Suprapubic skin (tissue), 4 donors: ENCODE measurements at places on chromosomes 1 and 21. TPM values are rescaled to one million over a fixed set of nuclear protein-coding genes. Genes with fewer than 3 reads are reported as not detected.

- DNase-seq, result no peak
- H3K4me3 ChIP-seq, result no peak overlapping the region
- H3K27ac ChIP-seq, result no peak overlapping the region
- H3K27me3 ChIP-seq, result no peaks in the 10 kb centered on the region
Measured at GRCh38 chr1:100361511-100362089, 9.3 kb downstream of the CDC14A start.

The TMEM240 gene
- total RNA-seq, result 1.1 TPM

- no peaks in the 10 kb centered on the region for H3K27me3 ChIP-seq
- no peaks in the 10 kb centered on the region for H3K36me3 ChIP-seq
- no peak overlapping the region for H3K4me3 ChIP-seq
- no peaks in the 10 kb centered on the region for H3K4me1 ChIP-seq
Measured at GRCh38 chr1:219472596-219472995, 140.3 kb downstream of the ZC3H11B start.

DNA sequence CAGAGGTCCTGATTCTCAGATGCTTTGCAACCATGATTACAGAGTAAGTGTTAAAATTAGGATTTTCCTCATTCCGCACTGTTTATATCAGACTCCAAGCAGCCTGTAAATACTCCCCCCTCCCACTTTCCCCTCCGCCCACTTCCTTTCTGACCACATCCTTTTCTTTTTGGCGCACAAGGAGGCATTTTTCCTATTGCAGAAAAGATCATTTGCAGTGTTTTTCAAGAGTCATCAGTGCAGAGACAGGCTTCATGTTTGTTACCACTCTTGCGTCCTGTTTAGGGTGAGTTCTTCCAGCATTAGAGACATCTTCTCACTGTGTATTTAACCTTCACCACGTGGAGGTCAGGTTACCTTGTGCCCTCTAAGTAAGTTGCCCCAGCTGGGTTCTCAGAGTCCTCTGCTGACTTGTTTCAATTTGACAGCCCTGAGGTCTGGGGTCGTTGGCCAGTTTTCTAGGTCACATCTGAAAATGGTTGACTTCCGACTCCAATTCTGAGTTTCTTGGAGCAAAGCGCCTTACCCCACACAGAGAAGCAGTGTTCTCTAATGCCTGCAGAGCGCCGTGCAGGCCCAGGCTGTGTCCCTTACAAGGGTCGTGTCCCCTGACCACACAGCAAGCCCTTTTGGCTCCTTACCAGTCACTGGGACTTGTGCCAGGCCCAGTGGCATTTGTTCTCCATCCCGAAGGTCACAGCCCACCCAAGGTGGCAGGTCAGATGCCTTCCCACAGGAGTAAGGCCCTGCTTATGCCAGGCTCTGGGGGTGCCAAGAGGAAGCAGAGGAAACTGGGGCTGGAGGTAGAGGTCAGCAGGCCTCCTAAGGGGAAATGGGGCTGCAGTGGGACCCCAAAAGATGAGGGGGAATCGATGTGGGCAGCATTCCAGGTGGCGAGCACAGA, 85.6 kb downstream of the FAM78B start:
- H3K36me3 ChIP-seq, result no peaks in the 10 kb centered on the region
- H3K4me1 ChIP-seq, result peaks cover 11% of the 10 kb centered on the region
- no peaks in the 10 kb centered on the region for H3K27me3 ChIP-seq

The PGBD5 gene
- 0.64 TPM for total RNA-seq

The TMPRSS15 gene
- total RNA-seq, result not detected

DNA sequence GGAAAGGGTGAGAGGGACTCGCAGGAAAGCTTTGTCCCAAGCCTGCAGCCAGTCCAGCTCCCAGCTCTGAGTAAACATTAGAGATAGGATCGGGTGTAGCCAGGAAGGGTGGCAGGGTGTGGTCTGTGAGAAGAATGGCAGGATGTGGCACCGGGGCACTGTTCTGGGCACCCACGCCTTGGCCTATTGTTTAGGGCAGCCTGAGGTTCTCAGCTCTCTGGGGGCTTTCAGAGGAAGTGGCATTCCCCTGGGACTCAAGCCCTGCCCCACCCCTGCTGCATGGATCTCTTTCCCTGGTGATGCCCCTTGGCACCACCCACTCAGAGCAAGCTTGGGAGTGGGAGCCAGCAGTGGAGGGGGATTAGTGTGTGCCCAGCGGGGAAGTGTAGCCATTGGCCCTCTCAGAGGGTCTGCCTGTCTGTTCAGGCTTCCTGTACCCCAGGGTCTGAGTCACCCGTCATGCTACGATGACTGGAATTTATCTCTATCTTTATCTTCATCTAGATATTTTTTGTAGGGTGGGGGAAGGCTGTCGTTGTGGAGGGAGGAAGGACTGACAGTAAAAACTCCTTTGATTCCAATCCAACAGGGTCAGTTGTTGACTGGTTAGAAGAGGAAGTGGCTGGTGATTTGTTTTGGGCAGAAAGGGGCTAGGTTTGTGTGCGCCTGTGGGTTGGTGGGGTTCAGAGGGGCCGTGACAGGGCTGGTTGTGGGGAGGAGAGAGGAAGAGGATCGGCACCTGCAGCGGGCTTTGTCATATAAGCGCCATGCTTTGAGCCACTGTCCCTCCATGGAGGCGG, 31.6 kb downstream of the SOX13 start:
- no peaks in the 10 kb centered on the region for H3K36me3 ChIP-seq
- peak overlapping the region; percentile 76 for H3K27ac ChIP-seq
- H3K27me3 ChIP-seq, result no peaks in the 10 kb centered on the region
- H3K4me1 ChIP-seq, result peaks cover 52% of the 10 kb centered on the region
- no peak for DNase-seq

The DHRS3 gene
- total RNA-seq, result 86.9 TPM

GRCh38 chr1:234558330-234558836, 51.6 kb downstream of the IRF2BP2 start:
- H3K4me3 ChIP-seq, result no peak overlapping the region
- H3K4me1 ChIP-seq, result peaks cover 14% of the 10 kb centered on the region
- no peaks in the 10 kb centered on the region for H3K27me3 ChIP-seq
- DNase-seq, result no peak
- no peak overlapping the region for H3K27ac ChIP-seq

DNA sequence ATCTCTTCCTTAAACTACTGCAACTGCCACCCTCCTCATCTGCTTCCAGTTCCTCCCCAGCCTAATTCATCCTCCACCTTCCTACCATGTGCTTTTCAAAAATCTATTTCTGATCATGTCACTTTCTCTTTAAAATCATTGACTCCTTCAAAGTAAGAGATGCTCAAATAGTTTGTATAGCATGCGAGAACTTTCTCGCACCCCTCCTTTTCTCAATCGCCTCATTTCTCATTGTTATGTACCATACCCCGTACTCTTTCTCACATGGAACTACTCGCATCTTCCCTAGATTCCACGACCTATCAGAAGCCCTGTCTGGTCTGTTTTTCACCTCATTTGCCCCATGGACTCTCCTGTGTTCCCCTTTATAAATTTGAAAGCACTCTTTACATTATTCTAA, 238.2 kb downstream of the NRIP1 start:
- DNase-seq, result no peak
- no peak overlapping the region for H3K27ac ChIP-seq

The OR10J1 gene
- not detected for total RNA-seq

DNA sequence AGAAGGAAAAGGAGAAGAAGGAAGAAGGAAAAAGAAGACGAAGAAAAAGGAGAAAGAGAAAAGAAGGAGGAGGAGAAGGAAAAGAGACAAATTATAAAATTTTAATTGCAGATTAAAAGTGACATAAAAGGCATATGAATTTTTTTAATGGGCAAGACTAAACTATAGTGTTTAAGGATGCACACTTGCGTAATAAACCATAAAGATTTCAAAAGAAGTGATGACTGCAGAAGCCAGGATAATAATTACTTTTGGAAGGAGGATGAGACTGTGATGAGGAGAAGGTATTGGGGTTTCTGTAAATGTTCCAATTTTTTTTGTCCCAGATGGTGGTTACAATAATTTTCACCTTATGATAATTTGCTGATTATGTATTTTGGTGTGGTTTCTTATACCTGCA, 243.1 kb upstream of the PKN2 start:
- H3K4me1 ChIP-seq, result no peaks in the 10 kb centered on the region
- no peak overlapping the region for H3K27ac ChIP-seq
- DNase-seq, result no peak
- no peaks in the 10 kb centered on the region for H3K27me3 ChIP-seq
- no peaks in the 10 kb centered on the region for H3K36me3 ChIP-seq

The NBPF8 gene
- 12.5 TPM for total RNA-seq

- no peaks in the 10 kb centered on the region for H3K36me3 ChIP-seq
- no peak overlapping the region for H3K4me3 ChIP-seq
- DNase-seq, result no peak
- H3K4me1 ChIP-seq, result peaks cover 21% of the 10 kb centered on the region
Measured at GRCh38 chr1:69914976-69915765, 290.2 kb downstream of the LRRC40 start.

- H3K27ac ChIP-seq, result no peak overlapping the region
- H3K4me3 ChIP-seq, result no peak overlapping the region
- no peaks in the 10 kb centered on the region for H3K4me1 ChIP-seq
- no peaks in the 10 kb centered on the region for H3K27me3 ChIP-seq
Measured at GRCh38 chr1:68820151-68820550, 323.3 kb upstream of the DEPDC1 start.

DNA sequence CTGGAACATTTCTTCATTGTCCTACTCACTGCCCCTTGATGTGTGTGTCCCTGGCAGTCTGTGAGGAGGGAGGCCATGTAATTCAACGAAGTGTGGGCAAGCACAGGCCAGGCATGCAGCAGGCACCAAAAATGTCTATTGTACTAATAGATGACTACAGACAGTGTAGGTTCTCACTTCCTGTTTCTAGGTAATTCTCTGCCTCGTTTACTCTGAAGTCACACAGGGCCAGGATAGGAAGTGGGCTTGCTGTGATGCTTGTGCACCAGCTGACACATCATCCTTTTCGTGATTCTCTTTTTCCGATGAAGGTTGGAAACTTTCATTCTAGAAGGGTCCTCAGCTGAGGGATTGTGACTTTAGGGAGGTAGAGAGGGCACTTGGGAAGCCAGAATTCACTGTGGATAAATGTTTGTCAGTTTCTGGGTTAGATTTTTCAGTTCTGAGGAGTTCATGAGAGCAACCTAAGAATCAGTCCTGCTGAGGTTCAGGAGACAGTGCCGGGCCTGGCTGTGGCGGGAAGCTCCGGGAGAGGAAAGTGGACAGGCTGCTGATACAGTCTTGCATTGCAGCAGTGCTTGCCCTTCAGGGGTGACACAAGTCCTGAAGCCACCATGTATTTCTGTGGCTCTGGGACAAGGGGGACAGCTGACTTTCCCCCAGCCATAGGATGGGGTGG, 4.3 kb upstream of the CSF1 start:
- H3K27me3 ChIP-seq, result no peaks in the 10 kb centered on the region
- no peak for DNase-seq
- no peak overlapping the region for H3K4me3 ChIP-seq
- peaks cover 37% of the 10 kb centered on the region for H3K4me1 ChIP-seq
- H3K36me3 ChIP-seq, result no peaks in the 10 kb centered on the region
- no peak overlapping the region for H3K27ac ChIP-seq

DNA sequence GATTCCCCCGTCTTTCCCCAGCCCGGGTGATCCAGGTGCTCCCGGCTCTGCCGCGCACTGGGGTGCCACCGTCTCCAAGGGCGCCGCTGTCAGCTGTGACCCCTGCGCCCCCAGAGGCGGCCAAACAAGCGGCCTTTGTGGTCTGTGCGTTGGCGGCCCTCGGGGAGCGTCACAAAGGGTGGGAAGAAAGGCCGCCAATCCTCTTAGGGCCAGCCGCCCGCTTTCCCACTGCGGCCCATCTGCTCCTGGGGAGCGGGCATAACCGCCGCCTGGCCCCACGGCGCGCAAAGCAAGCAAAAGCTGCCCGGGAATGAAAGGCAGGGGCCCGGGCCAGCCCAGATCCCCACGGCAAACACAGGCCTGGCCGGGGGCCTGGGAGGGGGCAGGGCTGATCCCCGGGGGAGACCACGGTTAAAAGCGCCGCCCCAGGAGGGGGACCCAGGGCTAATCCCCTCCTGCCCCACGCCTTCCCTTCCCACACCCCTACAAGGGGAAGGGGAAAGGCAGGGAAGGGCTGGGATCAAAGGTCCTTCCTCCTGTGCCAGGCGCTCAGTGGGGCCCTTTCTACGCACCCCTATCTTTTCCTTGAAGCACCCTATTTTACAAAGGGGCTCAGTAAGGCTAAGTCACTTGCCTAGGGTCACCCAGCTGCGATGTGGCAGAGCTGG, 24.0 kb downstream of the C1QB start:
- H3K4me3 ChIP-seq, result no peak overlapping the region
- no peaks in the 10 kb centered on the region for H3K36me3 ChIP-seq
- no peak for DNase-seq
- H3K27ac ChIP-seq, result no peak overlapping the region
